HCEC 1CT (cell line): ENCODE measurements at places on chromosomes 5 and 9.

DNA sequence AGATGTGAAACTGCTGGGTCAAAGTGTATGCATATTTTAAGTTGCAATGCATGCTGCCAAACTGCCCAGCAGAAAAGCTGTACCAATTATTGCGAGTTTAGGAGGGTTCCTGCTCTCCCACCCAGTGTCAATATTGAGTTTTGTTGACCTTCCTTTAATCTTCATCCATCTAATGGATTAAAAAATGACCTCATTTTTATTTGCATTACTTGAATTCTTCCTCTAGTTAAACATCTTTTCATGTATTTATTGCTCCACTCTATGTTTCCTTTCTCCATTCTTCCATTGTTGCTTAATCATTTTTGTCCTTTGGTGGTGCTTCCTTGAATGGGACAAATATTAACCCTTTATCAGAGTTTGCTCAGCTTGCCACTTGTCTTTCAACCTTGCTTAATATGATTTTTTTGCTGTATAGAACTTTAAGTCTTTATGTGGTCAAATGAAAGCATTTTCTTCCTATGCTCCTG lies 32.4 kb downstream of the TLE1 start:
- no peak for DNase-seq

GRCh38 chr5:132549576-132549975 lies 6.3 kb upstream of the IL5 start:
- DNase-seq = no peak

GRCh38 chr9:121304707-121305106 lies 36.7 kb downstream of the GSN start:
- DNase-seq = no peak

DNA sequence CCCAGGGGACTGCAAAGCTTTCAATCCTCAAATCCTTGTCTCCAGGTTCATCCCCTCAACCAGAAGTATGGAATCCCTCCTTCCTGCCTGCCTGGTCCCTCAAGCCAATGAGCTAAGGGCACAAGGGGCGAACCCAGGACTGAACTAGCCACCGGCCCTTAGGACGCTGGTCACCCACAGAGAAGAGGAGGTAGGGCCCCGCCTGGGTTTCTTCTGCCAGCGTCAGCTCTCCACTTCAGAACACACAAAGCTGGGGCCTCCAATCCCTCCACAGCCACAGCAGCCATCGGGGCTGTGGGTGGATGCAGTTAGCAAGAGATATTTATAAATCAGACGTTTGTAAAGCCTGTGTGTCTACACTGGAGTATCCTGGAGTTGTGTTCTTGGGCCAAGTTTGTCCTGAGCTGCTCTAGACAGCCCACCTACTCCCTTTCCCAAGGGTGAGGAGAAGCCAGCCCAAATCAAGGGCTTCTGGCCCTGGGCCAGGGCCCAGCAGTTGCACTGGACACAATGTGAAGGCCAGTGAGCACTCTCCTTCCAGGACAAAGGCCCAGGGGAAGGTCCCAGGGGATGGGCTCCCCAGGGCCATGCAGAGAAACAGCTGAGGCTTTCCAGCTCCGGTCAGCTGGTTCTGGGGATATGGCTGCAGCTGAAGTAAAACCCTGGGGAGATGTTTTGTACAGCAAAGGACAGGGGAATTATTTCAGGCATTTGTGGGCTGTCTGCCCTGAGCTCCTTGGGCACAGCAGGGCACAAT lies 18.9 kb downstream of the AMBP start:
- DNase-seq = no peak

- no peak for DNase-seq
These were observed 220.8 kb upstream of the PCSK5 start for GRCh38 chr9:75669721-75670120.

- DNase-seq = no peak
These were observed 237.3 kb downstream of the DRD1 start for GRCh38 chr5:175206669-175207068.

DNA sequence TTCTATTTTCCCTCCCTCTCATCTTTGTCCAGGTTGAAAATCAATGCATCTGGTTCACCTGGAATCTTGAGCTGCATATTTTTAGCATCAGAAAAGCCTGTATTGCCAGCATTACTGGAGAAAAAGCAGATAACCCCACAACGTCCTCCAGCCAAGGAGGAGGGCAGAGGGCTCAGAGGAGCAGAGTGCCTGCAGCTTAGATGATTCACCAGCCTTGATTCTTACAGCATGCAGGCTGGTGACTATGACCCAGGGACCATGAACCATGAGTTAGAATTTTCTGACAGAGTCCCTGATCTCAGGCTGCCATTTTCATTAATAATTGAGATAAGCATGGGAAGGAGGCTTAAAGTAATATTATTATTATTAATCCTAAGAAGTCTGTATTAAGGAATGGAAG lies 278.2 kb downstream of the BRINP1 start:
- peak; percentile 6 for DNase-seq
